Islet precursor cell (in vitro differentiated cells): ENCODE measurements at places on chromosomes 7 and 10.

- no peak for DNase-seq
Measured at GRCh38 chr7:16609842-16610450, 35.6 kb downstream of the ANKMY2 start.

DNA sequence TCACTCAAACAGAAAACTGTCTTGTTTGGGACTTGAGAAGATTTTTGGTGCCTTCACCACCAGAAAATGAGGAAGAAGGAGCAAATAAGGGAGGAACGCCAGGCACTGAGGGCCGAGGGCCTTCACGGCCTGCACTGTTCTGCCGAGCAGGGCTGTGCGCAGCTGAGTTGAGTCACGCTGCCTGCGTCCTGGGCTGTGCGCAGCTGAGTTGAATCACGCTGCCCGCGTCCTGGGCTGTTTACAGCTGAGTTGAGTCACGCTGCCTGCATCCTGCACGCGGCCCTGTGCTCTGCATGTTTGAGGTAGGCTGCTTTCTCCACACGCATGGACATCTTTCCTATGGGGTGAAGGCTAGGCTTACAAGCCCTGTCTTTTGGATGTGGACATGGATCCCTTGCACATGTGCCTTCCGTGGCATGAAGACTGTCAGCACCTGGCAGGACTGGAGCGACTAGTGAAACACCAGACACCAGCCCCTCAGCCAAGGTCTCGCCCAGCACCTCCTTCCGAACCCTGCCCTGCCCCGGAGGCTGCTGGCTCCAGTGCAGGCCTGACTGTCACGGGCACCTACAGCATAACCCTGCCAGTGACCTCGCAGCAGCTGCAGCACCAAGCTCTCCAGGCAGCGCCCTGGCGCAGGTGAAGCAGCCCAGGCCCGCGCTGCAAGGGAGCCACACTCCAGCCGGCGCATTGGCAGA is 96.7 kb downstream of the HTR5A start:
- peak; percentile 86 for DNase-seq

DNA sequence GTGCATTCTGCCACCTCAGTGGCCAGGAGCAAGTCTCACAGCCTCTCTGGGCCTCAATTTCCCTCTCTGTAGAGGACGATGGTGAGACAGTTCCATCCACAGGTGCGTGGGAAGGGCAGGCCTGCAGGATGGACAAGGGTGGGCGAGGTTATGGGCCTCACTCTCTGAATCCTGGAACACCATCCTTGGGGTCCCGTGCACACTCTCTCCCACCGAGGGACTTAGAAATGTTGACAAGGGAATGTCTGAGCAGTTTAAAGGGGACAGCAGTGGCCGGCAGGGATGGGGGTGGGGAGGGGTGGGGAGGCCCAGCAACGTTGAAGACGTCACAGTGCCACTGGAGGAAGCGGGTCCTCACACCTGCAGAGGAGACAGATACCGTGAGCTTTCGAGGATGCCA is 111.5 kb downstream of the FOXL3 start:
- peak; percentile 27 for DNase-seq

- no peak for DNase-seq
Measured at GRCh38 chr7:156747718-156748117, 107.1 kb downstream of the RNF32 start.

DNA sequence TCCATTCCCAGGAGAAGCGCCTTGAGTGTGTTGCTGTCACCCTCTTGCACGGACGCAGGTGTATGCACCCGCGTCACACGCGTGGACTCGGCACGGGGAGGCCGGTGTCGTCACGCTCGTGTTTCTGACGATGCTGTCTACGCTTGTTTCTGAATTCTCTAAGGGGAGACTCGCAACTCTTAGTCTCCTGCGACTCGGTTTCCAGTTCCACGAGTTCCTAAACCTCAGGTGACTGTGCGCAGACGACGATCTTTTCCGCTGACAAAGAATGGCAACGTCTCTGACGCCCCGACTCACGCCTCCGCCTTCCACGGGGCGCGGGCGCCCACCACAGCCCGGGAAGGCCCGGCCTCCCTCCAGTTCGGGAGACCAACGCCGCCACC is 579 bp downstream of the IDI1 start:
- no peak for DNase-seq

GRCh38 chr7:135761751-135762488 is 13.3 kb upstream of the FAM180A start:
- DNase-seq: peak; percentile 92

- no peak for DNase-seq
Measured at GRCh38 chr7:91041901-91042484, 222.2 kb upstream of the FZD1 start.

- DNase-seq: no peak
Measured at GRCh38 chr7:4722960-4723630, 41.0 kb downstream of the FOXK1 start.

GRCh38 chr7:73647725-73648592 is 19.7 kb upstream of the VPS37D start:
- DNase-seq: no peak

GRCh38 chr7:135208102-135208793 is 3.1 kb downstream of the WDR91 start:
- no peak for DNase-seq
